ENCODE measurements at places on chromosomes 1 and 21.

DNA sequence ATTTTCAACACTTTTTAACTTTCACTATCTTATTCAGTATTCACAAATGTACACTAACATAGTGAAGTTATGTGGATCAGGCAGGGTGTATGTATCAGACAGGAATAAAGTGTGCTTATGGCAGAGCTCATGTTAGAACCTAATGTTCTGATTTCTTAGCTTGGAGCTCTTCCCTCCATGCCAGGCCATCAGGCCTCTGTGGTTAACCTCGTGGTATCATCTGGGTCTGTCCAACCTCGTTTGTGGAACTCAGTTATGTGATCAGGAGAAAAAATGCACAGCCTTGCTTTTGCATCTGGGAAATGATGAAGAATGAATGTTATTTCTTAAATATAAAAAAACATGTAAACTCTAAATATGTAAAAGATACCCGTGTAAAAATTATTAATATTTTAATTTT lies 86.9 kb downstream of the MPZL1 start:
- DNase-seq = no peak

DNA sequence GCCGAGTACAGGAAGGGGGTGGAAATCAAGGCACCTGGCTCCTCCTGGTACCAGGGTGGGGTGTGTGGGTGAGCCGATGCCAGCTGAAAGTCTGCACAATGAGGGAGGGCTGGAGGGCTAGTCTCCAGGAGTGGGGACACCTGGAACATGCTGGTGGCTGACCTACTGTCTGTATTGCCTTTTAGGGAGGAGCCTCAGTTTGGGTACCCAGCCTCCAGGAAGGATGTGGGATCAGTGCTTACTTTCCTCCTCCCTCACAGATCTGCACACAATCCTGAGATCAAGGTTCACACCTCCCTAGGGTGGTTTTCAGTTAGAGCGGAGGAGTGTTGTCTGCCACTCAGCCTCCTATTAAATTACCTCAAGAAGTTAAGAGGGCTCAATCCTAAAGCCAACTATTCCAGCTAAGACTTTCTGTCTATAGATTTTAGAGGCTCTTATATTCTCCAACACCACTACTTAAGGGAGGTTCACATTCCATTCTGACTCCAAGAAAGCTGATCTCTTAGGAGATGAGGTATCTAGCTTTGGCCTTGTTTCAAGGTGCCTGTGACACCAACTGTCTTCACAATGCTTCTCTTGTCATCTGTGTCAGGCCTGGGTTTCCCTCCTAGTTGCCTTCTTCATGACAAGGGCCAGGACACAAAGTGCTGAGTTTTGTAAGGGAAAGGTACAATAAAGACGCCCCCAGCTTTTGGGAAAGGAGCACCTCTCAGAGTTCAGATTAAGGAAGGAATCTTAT lies 15.7 kb downstream of the SSR2 start:
- no peak for DNase-seq

DNA sequence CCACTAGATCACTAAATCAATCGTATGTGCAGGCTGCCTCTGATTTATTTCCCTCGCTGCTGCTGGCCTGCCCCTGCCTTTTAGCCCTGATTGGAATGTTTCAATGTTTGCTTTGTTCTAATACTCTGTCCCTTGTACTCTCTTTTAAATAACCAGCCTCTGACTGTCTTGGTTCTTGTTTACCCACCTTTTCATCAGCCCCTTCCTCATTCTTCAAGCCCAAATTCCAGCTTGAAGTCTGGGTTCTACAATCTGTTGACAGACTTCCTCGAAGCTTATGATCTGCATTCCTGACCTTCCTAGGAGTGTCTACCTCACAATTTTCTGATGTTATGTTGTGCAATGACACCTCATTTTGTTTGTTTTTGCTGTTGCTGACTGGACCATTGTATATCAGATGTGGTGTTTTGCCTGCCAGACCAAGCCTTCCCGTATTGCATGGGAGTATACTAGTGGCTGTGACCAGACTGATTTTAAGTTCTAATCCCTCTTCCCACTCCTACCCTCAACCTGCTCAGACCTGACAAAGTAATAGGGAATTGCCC lies 46.6 kb upstream of the APOBEC4 start:
- no peak for DNase-seq

GRCh38 chr1:207444514-207445217 lies 9.5 kb upstream of the CR2 start:
- no peak for DNase-seq

DNA sequence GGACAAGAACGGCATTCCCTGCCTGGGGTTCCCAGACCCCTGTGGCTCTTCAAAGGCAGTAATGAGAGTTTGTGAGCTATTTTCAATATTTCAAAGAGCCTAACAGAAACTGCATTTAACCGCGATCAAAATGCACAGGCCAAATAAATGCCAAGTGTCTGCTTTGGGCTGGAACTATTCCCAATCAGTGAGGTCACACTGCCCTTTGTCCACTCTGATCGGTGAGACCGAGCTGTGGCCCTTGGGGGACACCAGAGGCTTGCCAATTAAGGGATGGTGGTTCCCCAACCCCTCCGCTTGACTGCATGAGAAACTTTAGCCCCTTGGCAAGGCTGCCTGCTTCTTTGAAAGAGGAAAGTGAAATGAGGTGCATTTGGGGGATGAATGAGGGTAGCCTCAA lies 20.3 kb downstream of the CSMD2 start:
- no peak for DNase-seq

DNA sequence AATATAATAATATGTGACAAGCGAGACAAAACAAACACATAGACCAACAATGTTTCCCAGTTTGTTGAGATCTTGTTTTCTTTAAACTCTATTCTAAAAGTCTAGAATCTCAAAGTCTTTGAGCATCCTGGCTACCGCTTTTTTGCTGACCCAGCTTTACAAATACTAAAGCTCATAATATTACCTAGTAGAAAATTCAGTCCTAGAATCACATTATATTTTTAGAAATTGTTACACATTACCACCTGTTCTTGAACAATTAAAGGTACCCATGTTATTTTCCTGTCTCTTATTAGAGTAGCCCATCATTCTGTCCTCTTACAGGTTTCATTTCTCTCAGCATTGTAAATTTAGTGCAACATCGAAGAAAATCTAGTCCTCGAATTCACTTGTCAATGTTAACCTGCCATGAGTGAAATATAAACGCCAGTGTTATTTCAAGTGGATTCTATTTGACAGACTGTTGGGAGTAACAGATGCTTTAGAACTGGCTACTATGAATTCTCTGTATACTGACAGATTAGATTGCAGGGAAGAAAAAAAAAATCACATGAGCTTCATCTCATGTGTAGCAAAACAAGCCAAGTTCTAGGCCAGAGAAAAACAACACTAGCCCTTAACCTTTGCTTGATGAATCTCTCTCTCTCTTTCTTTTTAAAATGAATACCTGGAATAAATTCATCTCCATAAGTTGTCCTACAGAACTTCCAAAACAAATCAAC lies 851.2 kb upstream of the ADAMTS5 start:
- no peak for DNase-seq

- DNase-seq = no peak
These were observed 141.4 kb downstream of the SYT2 start for GRCh38 chr1:202568826-202569225.

GRCh38 chr1:165531021-165531420 lies 12.8 kb upstream of the LRRC52 start:
- no peak for DNase-seq

- no peak for DNase-seq
These were observed 2.2 kb downstream of the TMEM35B start for GRCh38 chr1:34982820-34983376.

All from T-cell (primary cell).